ENCODE measurements at places on chromosomes 12 and 14.

DNA sequence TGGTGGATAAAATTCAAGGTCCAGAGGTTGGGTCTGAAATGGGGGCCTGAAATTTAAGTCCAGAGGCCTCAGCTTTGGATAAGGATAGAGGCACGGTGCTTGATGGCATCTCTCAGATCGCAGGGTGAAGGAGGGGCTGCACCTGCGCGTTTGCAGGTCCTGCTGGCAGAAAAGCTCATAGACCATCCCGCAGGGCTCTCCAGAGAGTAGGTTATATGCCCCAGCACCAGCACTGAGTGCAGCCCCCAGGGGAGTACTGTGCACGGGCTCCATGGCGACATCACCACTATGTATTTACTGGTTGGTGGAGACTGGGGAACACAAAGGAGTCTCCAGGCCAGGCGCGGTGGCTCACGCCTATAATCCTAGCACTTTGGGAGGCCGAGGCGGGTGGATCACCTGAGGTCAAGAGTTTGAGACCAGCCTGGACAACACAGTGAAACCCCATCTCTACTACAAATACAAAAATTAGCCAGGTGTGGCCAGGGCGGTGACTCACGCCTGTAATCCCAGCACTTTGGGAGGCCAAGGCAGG is 4.3 kb upstream of the CD63 start:
- DNase-seq: no peak

- DNase-seq: no peak
These were observed 167.5 kb downstream of the BTG1 start for GRCh38 chr12:91978143-91978542.

- no peak for DNase-seq
These were observed 14.6 kb upstream of the SP1 start for GRCh38 chr12:53365245-53365904.

- no peak for DNase-seq
These were observed 11.8 kb upstream of the CD27 start for GRCh38 chr12:6432991-6433390.

- DNase-seq: no peak
These were observed 38.4 kb downstream of the IFNG start for GRCh38 chr12:68121143-68121542.
